ENCODE measurements at places on chromosomes 4 and X.

DNA sequence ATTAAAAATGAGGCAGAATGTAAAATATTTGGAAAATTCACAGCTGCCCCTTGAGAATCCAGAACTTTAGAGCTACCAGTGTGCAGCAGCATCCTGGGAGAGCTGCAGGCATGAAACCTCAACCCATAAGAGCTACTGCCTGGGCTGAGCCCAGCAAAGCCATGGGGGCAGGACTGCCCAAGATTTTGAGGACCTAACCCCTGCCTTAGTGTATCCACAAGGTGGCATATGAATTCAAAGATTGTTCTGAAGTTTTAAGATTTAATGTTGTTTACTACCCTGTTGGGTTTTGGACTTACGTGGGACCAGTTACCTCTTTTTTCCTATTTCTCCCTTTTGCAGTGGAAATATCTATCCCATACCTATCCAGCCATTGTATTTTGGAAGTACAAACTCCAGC is 26.4 kb downstream of the CASP6 start:
- DNase-seq = no peak

- no peak for DNase-seq
Observed at GRCh38 chrX:45956191-45956870, 588.9 kb downstream of the ZNF674 start.

DNA sequence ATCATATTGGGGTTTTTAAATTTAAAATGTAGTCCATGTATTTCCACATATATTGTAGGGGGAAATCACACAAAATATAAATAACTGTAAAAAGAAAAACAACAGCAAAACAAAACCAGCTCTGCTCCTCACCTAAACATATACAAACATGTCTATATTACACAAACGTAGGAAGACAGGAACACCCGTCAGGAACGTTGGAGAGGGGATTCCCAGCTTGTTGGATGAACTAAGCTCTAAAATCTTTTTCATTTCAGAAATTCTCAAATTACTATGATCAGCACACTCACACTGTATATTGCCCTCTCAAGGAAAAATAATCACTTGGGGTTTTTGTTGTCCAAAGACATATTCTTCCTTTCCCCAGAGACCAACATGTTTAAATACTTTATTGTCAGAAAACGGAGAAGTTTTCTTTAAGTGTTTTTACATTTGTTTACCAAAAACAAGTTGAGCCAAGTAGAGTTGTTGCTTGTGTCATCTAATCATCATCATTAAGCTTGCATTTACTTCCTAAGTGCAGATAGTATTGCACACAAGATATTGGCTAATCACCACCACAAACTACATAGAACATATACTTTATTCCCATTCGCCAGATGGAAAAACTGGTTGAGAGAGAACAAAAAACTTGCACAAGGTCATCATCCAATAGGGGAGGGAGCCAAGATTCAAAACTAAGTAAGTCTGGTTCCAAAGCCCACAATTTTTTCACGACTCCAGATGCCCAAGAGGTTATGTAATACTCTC is 2.4 kb upstream of the TLR10 start:
- DNase-seq = no peak

DNA sequence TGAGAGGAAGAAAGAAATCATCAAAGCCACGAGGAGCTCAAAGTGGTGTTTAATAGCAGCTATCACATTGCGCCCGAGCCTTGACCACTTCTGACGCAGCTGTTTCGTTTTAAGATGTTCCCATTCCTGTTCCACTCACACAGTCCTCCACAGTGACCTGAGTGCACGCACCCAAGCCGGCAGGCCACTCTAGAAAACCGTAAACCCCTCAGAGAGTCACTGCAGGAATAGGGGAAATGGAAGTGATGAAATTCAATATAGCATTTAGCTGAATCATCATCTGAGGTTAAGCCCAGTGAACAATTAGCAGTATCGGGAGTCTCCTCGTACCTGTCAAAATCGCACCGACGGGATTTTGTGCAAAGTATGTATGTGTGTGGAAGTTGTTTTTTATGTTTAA is 17.9 kb upstream of the HAND2 start:
- no peak for DNase-seq

DNA sequence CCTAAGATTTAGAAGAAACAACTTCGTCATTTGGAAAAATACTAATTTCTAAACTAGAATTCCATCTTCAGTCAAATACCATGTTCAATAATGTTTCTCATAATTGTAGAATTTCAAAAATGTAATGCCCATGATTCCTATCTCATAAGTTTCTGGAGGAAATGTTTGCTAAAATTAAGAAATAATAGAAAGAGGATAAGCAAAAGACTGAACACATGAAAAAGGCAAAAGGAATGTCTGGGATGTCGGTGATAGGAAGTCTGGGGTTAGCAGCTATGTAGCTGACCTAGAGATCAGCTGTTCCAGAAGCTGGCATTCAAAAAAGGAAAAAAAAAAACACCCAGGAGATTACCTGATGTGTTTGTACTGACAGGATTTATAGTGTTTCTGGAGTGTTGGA is 18.9 kb upstream of the PCDH10 start:
- no peak for DNase-seq

GRCh38 chrX:118780911-118781310 is 42.7 kb upstream of the ZCCHC12 start:
- no peak for DNase-seq

- DNase-seq = no peak
Observed at GRCh38 chrX:72048510-72049455, 82.9 kb downstream of the RTL5 start.

GRCh38 chrX:663841-664240 is 33.2 kb downstream of the SHOX start:
- DNase-seq = no peak

DNA sequence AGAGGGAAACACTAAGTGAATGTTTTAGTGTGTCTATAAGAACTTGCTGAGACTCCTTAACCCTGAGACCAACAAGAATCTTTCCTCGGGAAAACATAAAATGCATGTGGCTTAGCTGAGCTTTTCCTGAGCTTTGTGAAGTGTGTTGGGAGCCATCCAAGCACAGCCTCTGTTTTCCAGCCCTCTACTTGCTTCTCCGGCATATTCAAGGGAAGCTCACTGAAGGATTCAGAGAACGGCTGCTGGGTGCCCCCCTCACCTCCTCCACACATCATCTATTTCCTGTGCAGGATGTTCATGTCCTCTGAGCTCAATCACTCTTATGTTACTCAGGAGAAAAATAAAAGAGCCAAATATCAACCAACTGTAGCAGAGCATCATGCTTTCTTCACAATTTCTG is 492.1 kb downstream of the IL15 start:
- no peak for DNase-seq

- no peak for DNase-seq
Observed at GRCh38 chrX:133892337-133892736, 93.1 kb downstream of the GPC3 start.

- no peak for DNase-seq
Observed at GRCh38 chr4:89539797-89540711, 232.5 kb upstream of the GPRIN3 start.

DNA sequence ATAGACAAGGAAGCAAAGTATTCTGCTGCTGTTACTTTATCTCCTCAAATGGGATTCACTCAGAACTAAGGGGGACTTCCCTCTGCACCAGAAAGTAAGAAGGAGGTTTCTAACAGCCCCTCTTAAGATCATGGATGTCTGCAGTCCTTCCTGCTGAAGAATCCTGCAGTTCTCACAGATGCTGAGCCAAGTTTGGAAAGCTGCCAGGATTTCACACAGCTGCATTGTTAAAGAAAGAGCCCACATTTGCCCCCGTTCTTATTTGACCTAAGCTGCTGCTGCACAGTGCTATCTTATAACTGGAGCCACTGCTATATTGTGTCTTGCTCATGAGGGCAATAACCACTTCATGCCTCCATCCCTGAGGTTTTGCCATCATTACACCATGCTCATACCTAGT is 81.1 kb downstream of the FAAH2 start:
- no peak for DNase-seq

DNA sequence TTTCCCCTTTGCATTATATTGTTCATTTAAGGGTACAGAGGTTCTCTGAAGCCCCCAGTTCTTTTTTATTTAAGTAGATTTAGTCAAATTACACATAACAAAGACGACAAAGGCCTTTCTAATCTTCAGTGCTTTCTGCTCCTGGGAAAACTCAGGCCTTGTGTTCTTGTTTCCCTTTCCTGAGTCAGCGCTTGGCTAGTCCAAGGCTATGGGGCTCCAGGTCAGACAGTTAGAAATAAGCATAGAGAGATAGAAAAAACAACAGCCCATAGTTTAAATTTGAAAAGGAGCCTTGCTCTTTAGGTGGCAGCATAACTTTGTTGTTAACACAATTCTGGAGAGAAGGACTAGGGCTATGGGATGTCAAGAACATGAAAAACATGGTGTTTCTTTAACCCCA is 97.3 kb downstream of the PPP1R2C start:
- no peak for DNase-seq

- no peak for DNase-seq
Observed at GRCh38 chr4:54445866-54446265, 211.9 kb upstream of the KIT start.

DNA sequence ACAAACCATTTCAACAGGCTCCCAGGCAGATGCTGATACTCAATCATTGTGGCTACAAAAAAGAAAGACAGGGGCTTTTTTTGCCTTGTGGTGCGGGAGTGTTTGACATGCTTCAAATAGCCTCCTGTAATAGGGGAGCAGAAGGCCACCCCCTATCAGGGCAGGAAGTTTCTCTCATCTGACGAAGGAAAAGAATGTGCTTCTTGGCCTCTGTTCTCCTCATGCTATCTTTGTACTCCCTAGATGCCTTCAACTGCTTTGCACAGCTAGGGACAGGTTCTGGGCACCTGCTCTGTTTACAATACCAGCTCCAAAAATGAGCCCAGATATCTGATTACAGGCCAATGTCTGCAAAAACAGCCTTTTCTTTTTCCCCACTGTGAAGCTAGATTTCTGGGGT is 391.1 kb downstream of the STIM2 start:
- DNase-seq = no peak

- DNase-seq = no peak
Observed at GRCh38 chr4:26226629-26227376, 94.0 kb upstream of the RBPJ start.

DNA sequence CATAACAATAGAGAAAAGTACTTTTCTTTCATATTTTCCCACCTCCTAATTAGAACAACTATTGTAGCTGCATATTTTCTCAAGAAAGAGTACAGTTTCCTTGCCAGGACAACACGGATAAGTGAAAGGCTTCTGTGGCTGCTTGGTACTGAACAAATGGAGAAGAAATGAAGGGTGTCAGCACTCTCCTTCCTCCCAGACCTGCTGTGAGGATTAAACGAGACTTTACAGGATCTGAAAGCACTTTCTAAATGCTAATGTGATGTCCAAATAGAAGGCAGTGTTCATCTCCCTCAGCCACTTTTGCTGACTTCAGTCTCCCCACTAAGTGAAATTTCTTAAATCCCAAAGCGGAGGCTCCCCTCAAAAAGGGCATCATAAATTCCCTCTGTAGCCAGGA is 13.9 kb downstream of the NIPAL1 start:
- DNase-seq = no peak

GRCh38 chr4:185782523-185782922 is 29.5 kb downstream of the SORBS2 start:
- no peak for DNase-seq

GRCh38 chr4:158492391-158492790 is 29.3 kb upstream of the RXFP1 start:
- no peak for DNase-seq

- DNase-seq = no peak
Observed at GRCh38 chr4:47531954-47532321, 46.9 kb downstream of the ATP10D start.

- no peak for DNase-seq
Observed at GRCh38 chr4:173420324-173420752, 21.4 kb upstream of the SCRG1 start.

GRCh38 chrX:12308420-12308819 is 170.1 kb downstream of the FRMPD4 start:
- no peak for DNase-seq

Data from stimulated activated CD4-positive, alpha-beta T cell treated with anti-CD3 and anti-CD28 coated beads, Interleukin-4, amount 100 ng/mL, for 48 hours (primary cell).